ENCODE measurements at places on chromosomes 7 and 10.

- no peak for DNase-seq
Measured at GRCh38 chr7:142925413-142925812, 8.1 kb downstream of the TRPV5 start.

GRCh38 chr7:127879436-127879835 is 151.8 kb downstream of the LRRC4 start:
- DNase-seq: no peak

DNA sequence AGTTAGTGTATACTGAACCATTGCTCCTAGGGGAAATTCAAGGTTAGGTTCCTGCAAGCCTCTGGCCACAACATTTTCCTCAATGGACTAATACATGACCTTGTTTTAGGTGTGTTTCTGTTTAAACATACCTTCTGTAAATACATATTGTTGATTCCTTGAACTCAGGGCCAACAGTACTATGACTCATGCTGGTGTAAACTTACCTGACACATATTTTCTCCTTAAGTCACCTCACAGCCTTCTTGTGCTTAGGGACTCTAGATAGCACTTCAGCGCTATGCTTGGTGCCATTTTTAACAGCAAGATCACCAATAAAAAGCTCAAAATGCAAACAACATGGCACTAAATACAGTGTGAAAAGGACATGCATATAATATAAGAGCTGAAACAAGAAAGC is 176.4 kb downstream of the TAX1BP1 start:
- DNase-seq: no peak

DNA sequence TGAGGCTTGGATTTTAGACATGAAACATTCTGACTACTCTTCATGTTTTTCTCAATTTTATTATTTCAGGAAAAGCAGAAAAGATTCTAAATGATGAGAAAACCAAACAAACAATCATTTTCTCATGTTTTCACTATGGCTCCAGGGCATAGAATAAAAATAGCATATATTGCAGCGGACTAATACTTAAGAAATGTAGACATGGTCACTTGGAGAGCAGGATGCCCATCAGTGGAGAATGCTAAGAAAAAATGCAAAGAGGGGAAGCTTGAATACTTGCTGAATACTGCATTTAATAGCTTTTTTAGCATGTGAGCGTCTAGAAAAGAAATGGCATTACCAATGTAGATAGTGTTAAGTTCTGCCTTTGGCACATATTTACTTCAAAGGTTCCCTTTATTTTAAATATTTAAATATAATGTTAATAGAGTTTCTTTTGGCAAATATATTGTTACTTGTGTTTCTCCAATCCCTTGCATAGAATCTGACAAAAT is 107.9 kb downstream of the PPP1R17 start:
- no peak for DNase-seq

DNA sequence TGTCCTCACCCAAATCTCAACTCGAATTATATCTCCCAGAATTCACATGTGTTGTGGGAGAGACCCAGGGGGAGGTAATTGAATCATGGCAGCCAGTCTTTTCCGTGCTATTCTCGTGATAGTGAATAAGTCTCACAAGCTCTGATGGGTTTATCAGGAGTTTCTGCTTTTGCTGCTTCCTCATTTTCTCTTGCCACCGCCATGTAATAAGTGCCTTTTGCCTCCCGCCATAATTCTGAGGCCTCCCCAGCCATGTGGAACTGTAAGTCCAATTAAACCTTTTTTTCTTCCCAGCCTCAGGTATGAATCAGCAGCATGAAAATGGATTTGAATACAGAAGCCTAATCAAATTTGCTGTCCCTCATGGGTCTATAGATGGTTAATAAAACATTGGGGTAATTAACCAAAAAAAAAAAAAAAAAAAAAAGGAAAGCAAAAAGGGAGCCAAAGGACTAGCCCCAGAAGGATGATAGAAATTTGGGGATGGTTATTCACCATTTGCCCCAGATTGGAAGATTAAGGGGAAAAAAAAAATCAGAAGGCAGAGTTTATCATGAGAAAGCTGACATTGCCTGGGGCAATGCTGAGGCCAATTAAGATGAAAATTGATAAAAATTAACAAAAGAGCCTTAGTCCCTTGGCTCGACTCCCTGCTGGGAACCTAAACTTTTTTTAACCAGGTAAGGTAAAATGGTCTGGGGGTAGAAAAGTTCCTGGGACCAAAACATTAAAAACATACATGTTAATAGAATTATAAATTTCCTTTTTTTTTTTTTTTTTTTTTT is 27.6 kb downstream of the AVL9 start:
- no peak for DNase-seq

GRCh38 chr10:11272915-11273389 is 255.3 kb downstream of the CELF2 start:
- DNase-seq: no peak

DNA sequence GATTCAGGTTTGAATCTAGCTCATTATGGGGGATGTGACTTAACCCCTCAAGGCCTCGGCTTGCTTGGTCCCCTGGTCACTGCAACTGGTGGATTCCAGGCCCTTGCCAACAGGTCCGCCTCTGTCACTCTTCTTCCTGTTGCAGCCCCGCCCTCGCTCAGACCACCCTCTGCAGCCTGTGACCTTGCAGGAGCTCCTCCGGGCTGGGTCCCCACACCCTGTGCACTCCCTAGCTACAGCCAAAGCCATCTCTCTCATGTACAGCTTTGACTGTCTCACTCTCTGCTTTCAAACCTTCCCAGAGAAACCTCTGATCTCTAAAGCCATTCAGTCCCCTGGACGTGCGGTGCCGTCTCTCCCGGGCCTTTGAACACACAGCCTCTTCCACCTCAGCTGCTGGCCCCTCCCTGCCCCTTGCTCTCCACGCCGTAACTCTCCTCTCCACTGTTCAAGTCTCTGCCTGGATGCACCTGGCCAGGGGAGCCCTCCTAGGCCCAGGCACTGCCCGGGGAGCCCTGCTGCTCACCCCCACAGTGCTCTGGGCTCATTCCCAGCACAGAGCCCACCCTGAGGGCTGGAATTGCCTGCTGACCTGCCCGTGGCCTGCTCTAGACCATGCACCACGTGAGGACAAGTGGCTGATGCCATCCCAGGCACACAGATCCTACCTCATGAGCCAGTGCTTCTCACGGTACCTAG is 485.8 kb upstream of the FOXK1 start:
- no peak for DNase-seq

- no peak for DNase-seq
Measured at GRCh38 chr10:115390607-115391006, 297.4 kb downstream of the ATRNL1 start.

DNA sequence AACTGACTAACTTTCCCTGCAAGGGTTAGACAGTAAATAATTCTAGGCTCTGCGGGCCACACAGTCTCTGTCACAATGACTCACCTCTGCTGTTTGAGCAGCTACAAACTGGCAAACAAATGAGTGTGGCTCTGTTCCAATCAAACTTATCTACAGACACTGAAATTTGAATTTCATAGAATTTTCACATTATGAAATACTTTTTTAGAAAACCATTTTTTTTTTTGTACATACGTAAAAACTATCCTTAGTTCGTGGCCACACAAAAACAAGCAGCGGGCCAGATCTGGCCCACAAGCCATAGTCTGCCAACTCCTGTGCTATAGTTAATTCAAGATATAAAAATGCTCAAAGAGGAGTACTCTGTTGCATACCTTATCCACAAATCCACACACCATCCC is 32.6 kb downstream of the PIP4K2A start:
- no peak for DNase-seq

DNA sequence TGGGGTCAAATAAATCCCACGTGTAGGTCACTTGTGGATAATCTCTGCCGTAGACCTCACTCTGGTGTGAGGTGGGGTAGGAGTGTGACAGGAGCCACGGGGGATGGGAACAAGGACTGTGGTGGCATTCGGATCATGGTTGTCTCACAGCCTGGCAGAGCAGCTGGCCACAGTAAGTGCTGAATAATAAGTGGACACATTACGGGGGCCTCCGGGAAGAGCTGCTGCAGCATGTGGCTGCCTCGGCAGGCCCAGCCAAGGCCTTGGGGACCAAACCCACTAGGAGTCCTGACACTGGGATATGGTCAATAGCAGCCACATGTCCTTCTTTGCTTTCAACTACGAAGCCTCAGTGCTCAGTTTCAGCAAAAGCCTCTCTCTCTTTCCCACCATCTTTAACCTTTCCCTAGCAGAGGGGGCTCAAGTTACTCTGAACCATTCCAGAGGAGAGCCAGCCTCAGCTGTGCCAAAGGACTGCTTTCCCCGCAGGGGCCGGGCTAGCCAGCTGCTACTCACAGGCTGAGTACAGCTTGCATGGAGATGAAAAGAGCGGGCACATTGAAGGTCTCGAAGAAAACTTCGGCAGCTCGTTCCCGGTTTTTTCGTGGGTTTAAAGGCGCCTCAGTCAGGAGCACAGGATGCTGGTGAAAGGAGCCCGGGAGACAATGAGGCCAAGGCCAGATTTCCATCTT is 17.3 kb downstream of the ACTR1A start:
- DNase-seq: no peak

- DNase-seq: no peak
Measured at GRCh38 chr7:7408001-7408770, 127.5 kb downstream of the COL28A1 start.

GRCh38 chr7:112866424-112866823 is 76.2 kb upstream of the TMEM168 start:
- DNase-seq: no peak

- no peak for DNase-seq
Measured at GRCh38 chr7:119438315-119438714, 834.7 kb upstream of the KCND2 start.

DNA sequence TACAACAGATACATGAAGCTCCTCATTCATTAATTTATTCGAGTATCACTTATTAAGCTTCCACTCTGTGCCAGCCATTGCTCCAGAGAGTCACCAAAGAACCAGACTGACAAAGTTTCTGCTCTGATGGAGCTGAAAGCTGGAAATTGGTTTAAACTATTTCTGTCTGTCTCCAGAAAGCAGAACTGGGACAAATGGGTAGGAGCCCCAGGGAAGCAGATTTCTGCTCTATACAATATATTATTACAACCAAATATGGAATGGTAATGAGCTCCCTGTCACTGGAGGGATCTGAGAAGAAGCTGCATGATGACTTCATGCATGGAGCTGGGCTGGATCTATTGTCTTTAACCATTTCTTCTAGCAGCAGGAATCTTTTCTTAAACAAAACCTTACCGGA is 165.4 kb upstream of the ADO start:
- no peak for DNase-seq

All from Ammon's horn (tissue), 1 donor.